ENCODE measurements at places on chromosomes 5 and 9. TPM values are rescaled to one million over a fixed set of nuclear protein-coding genes. Genes with fewer than 3 reads are reported as not detected.
A peak's percentile ranks its signal among the peaks of the same experiment; 100 is the strongest.

ATP6V1G1 gene
- 161 TPM for total RNA-seq

GRCh38 chr5:92613546-92613945 is 967.5 kb downstream of the NR2F1-AS1 start:
- H3K4me1 ChIP-seq, result no peaks in the 10 kb centered on the region
- H3K27ac ChIP-seq, result no peak overlapping the region
- DNase-seq, result no peak
- no peaks in the 10 kb centered on the region for H3K27me3 ChIP-seq

GRCh38 chr5:66617991-66618768 is 22.0 kb downstream of the MAST4 start:
- no peaks in the 10 kb centered on the region for H3K4me1 ChIP-seq
- H3K27ac ChIP-seq, result no peak overlapping the region
- no peaks in the 10 kb centered on the region for H3K36me3 ChIP-seq
- H3K27me3 ChIP-seq, result no peaks in the 10 kb centered on the region
- no peak for DNase-seq
- no peak overlapping the region for H3K4me3 ChIP-seq

DNA sequence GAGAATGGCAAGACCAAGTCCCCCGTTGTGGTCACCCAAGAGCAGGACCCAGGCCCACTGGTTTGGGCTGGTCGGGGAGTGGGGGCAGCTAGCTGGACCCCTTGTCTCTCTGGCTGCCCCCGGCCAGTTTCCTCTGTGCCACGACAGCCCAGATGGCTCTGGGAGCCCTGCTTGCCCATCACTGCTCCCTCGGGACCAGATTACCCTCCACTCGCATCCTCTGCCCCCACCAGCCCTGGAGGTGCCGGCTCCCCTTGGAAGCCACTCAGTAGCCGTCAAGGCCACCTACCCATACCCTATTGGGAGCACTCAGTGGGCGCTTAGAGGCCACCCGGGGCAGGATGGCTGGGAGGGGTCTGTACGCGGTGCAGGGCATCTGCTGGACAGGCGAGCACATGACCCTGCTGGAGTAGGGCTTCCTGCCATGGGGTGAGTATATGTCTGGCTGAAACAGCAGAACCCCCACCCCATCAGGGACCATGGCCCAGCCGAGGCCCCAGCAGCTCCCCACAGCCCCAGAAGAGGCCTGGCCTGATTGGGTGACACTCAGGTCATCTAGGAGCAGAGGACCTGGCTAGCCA is 70.0 kb downstream of the ZNF354C start:
- no peaks in the 10 kb centered on the region for H3K4me1 ChIP-seq
- H3K27me3 ChIP-seq, result no peaks in the 10 kb centered on the region
- no peak overlapping the region for H3K4me3 ChIP-seq
- DNase-seq, result no peak

KCNV2 gene
- not detected for total RNA-seq

DNA sequence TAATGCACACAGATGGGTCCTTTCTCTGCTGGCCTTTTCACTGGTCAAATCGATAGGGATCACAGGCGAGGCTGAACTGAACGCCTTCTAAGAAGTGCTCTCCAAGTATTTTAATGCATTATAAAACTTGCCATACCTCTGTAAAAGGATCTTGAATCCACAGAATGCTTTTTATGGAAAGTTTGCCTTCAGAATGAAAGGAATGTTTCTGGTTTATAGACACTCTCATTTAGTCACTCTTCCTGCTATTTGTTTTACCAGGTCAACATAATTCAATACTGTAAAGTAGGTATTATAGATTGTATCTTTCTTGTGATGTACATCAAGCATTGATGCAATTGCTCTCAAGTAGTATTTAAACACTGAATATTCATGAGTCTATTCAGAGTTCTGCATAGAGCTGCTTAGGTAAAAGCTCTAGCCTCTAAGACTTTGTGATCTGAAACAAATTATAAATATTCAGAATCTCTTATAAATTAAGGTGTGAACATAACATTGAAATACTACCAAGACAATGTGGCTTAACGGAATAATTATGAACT is 308.4 kb downstream of the ISL1 start:
- no peaks in the 10 kb centered on the region for H3K36me3 ChIP-seq
- H3K27ac ChIP-seq, result no peak overlapping the region
- no peaks in the 10 kb centered on the region for H3K27me3 ChIP-seq
- no peak for DNase-seq
- H3K4me3 ChIP-seq, result no peak overlapping the region

DNA sequence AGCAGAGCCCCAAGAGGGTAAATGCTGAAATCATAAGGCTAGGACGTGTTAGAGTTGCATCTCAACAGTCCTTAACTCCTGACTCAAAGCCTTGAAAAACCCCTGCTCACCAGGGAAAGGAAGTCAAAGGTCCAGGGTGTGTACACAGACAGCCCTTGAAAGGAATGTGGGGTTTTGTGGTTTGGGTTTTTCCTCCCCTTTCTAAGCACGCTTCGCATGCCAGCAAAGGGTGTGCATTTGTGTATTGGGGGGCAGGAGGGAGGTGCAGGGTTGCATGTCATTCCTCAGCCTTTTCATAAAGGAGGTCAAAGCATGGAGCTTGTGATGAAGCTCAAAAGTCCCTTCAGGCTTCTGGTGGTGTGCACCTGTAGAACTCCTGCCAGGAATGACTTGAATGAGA is 17.3 kb upstream of the XPA start:
- no peak overlapping the region for H3K27ac ChIP-seq
- H3K27me3 ChIP-seq, result no peaks in the 10 kb centered on the region
- no peak overlapping the region for H3K4me3 ChIP-seq
- no peaks in the 10 kb centered on the region for H3K36me3 ChIP-seq

PCDHB4 gene
- 8.3 TPM for total RNA-seq

GRCh38 chr5:74556006-74556405 is 84.5 kb downstream of the ENC1 start:
- DNase-seq, result no peak
- H3K4me3 ChIP-seq, result no peak overlapping the region
- H3K27me3 ChIP-seq, result no peaks in the 10 kb centered on the region
- H3K4me1 ChIP-seq, result no peaks in the 10 kb centered on the region
- H3K36me3 ChIP-seq, result no peaks in the 10 kb centered on the region

- no peaks in the 10 kb centered on the region for H3K36me3 ChIP-seq
- H3K4me1 ChIP-seq, result peaks cover 18% of the 10 kb centered on the region
- peaks cover 28% of the 10 kb centered on the region for H3K27me3 ChIP-seq
- no peak overlapping the region for H3K27ac ChIP-seq
Observed at GRCh38 chr9:126617823-126618165, 4.1 kb downstream of the LMX1B start.

GRCh38 chr5:60811105-60811504 is 33.0 kb downstream of the ELOVL7 start:
- DNase-seq, result no peak
- H3K4me3 ChIP-seq, result no peak overlapping the region
- no peaks in the 10 kb centered on the region for H3K4me1 ChIP-seq
- no peaks in the 10 kb centered on the region for H3K27me3 ChIP-seq
- no peaks in the 10 kb centered on the region for H3K36me3 ChIP-seq

- DNase-seq, result no peak
- no peaks in the 10 kb centered on the region for H3K36me3 ChIP-seq
- H3K4me1 ChIP-seq, result peaks cover 40% of the 10 kb centered on the region
- no peaks in the 10 kb centered on the region for H3K27me3 ChIP-seq
- peak overlapping the region; percentile 56 for H3K27ac ChIP-seq
Observed at GRCh38 chr9:108550106-108550505, 305.7 kb downstream of the ACTL7B start.

PAEP gene
- not detected for total RNA-seq

GRCh38 chr5:151123897-151124751 is 33.5 kb downstream of the ANXA6 start:
- no peaks in the 10 kb centered on the region for H3K27me3 ChIP-seq
- peaks cover 44% of the 10 kb centered on the region for H3K36me3 ChIP-seq
- no peak for DNase-seq
- H3K4me3 ChIP-seq, result no peak overlapping the region
- H3K27ac ChIP-seq, result no peak overlapping the region
- no peaks in the 10 kb centered on the region for H3K4me1 ChIP-seq

NPR3 gene
- 14.7 TPM for total RNA-seq

DNA sequence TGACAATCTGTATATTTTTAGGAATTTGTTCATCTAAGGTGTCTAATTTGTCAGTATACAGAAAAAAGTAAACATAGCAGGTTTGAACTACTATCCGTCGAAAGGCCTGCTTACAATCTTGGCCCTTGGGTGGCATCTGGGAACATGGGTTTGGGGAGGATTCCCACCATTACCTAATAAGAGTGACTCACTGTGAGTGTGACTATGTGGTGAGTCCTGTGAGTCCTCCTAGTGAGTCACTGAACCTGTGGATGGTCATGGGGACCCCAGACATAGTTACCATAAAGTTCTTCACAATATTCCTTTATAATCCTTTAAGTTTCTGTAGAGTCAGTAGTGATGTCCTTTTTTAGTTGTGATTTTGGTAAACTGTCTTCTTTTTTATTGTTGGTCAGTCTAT is 37.0 kb downstream of the RNF130 start:
- H3K4me1 ChIP-seq, result no peaks in the 10 kb centered on the region
- H3K27me3 ChIP-seq, result no peaks in the 10 kb centered on the region
- H3K36me3 ChIP-seq, result no peaks in the 10 kb centered on the region
- DNase-seq, result no peak

DNA sequence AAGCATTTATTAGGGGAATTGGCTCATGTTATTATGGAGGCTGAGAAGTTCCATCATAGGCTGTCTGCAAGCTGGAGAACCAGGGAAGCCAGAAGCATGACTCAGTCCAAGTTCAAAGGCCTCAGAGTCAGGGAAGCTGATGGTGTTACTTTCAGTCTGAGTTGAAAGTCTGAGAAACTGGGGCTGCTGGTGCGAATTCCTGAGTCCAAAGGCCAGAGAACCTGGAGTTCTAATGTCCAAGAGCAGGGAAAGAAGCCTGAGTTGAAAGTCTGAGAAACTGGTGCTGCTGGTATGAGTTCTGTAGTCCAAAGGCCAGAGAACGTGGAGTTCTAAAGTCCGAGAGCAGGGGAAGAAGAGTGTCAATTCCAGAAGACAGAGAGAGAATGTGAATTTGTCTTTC is 641.1 kb downstream of the ISL1 start:
- no peaks in the 10 kb centered on the region for H3K27me3 ChIP-seq
- no peak overlapping the region for H3K4me3 ChIP-seq
- no peaks in the 10 kb centered on the region for H3K36me3 ChIP-seq
- H3K27ac ChIP-seq, result no peak overlapping the region

GRCh38 chr5:117488976-117489500 is 914.4 kb upstream of the SEMA6A start:
- H3K27me3 ChIP-seq, result no peaks in the 10 kb centered on the region
- H3K36me3 ChIP-seq, result no peaks in the 10 kb centered on the region
- DNase-seq, result no peak
- no peak overlapping the region for H3K4me3 ChIP-seq

ZBTB5 gene
- 17.9 TPM for total RNA-seq

DNA sequence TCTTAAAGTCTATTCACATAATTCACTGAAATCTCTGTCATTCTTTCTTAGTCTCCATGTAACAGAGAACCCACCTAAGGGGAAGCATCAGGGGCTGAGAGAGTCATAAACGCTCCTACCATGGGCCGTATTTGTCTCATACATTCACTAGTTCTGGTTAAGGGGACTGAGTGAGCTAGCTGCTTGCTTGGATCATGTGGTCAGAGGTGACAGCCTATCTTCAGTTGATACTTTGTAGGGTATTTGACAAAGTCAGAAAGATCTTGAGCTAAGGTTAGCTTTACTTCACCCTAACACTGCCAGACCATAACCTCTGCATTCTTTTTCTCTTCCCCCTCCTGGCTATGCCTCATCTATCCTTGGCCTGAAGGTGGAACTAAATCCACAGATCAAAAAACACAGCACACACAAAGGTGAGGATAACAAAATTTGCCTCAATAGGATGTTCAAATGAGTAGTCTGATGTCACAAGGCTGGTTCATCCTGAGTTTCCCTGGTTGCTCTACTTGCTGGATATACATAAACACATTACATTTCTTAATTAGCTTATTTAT is 66.5 kb downstream of the MARCHF3 start:
- no peaks in the 10 kb centered on the region for H3K27me3 ChIP-seq
- no peak overlapping the region for H3K27ac ChIP-seq
- DNase-seq, result no peak

- H3K36me3 ChIP-seq, result peaks cover 4% of the 10 kb centered on the region
- no peak overlapping the region for H3K27ac ChIP-seq
- no peak overlapping the region for H3K4me3 ChIP-seq
Observed at GRCh38 chr9:137813167-137813566, 64.4 kb upstream of the CACNA1B start.

C9 gene
- not detected for total RNA-seq

- DNase-seq, result no peak
- H3K4me3 ChIP-seq, result no peak within 1 kb of the TSS
- H3K27ac ChIP-seq, result no peak within 1 kb of the TSS
- no peaks in the 10 kb centered on the region for H3K27me3 ChIP-seq
- no peaks in the 10 kb centered on the region for H3K4me1 ChIP-seq
- no peaks in the 10 kb centered on the region for H3K36me3 ChIP-seq
Observed at GRCh38 chr5:157108976-157109375, at the start of gene HAVCR2. TSS of gene HAVCR2 (minus strand) at chr5:157109044. CDS start at chr5:157108983, 61 bp downstream.

GRCh38 chr5:55597014-55597981 is 62.5 kb upstream of the PLPP1 start:
- no peaks in the 10 kb centered on the region for H3K27me3 ChIP-seq
- H3K36me3 ChIP-seq, result no peaks in the 10 kb centered on the region
- H3K4me1 ChIP-seq, result peaks cover 71% of the 10 kb centered on the region
- no peak for DNase-seq
- peak overlapping the region; percentile 78 for H3K27ac ChIP-seq
- no peak overlapping the region for H3K4me3 ChIP-seq

SLC1A1 gene
- 1.5 TPM for total RNA-seq

- H3K4me1 ChIP-seq, result no peaks in the 10 kb centered on the region
- no peaks in the 10 kb centered on the region for H3K36me3 ChIP-seq
Observed at GRCh38 chr9:89122949-89123348, 55.7 kb downstream of the SHC3 start.

DNA sequence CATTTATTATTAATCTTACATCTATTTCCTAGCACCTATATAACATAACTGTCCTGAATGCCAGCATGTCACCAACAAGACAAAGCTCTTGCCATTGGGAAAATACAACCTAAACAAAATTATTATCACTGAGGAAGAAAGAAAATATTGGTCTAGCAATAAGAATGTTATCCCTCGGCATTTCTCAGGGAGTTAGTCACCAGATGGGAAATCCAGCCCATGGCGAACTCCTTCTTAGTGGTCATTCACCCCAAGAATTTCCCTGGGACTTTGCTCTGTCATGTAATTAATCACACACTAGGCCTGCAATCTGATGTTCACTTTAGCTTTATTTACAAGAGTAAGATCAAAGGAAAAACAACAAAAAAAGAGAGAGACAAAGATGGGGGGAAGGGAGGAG is 56.1 kb upstream of the TAS2R1 start:
- H3K4me1 ChIP-seq, result no peaks in the 10 kb centered on the region
- H3K4me3 ChIP-seq, result no peak overlapping the region
- no peak overlapping the region for H3K27ac ChIP-seq
- no peak for DNase-seq

RNF180 gene
- 14.0 TPM for total RNA-seq

GRCh38 chr9:16181539-16181938 is 628.7 kb downstream of the CCDC171 start:
- DNase-seq, result no peak
- H3K4me1 ChIP-seq, result no peaks in the 10 kb centered on the region
- H3K27ac ChIP-seq, result no peak overlapping the region

Measured in vagina (tissue), 2 donors.